ENCODE measurements at places on chromosomes 5 and 9.

GRCh38 chr9:95491543-95492320 lies 25.0 kb downstream of the PTCH1 start:
- no peak for DNase-seq

DNA sequence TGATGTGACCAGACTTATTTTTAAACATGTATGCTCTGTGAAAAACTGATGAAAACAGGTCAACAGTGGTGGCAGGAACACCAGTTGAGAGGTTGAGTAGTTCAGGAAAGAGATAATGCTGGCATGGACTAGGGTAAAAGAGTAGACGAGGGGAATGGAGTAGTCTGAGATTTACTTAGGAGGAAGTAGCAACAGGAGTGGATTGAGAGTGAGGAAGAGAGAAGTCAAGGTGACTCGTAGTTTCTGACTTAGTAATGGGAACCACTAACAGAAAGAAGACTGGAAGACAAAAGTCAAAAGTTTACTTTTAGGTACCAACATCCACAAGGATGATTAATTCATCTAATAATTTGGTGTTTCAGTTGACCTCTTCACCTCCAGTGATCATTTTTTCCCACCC lies 3.6 kb downstream of the SRA1 start:
- DNase-seq = no peak

DNA sequence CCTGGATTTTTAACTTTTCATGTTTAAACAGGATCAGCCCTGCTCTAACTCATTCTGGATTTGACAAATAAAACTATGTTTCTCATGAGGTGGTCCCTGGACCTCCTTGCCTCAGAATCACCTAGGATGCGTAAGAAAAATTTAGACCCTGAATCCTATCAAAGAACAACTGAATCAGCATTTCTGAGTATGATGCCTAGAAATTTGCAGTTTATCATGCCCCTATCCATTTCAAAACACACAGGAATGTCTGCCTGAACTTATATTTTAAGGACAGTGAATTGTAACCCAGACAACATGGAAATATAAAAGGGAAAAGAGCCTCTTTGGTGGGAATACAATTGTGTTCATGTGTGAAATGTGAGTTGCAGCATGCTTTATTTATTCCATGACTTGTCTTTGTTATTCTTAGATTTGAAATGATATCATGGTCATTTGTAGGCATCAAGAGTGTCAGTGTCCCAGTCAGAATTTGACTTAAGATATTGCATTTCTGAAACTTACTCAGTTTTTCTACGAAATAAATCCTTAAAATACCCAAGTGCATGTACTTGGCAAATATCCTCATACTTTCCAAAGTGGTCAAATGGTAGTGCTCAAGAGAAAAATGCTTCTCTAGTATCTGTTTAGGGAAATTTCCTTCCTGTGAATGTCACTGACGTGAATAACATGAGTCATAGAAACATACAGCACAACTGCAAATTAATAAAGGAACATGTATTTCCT lies 144.3 kb downstream of the GIN1 start:
- DNase-seq = no peak

- DNase-seq = no peak
Measured at GRCh38 chr5:14357851-14358250, 214.7 kb downstream of the TRIO start.

DNA sequence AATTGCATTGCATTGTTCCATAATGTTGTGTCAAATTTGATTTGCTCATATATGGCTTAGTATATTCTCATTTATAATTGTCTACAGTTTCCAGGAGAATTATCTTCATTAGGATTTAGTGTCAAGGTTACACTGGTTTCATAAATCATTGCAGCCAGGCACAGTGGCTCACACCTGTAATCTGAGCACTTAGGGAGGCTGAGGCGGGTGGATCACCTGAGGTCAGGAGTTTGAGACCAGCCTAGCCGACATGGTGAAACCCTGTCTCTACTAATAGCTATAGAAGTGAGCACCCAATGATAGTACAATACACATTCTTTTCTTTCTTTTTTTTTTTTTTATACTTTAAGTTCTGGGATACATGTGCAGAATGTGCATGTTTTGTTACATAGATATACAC lies 282.5 kb downstream of the KIAA0825 start:
- DNase-seq = no peak

GRCh38 chr9:136726631-136727191 lies 14.3 kb downstream of the DIPK1B start:
- DNase-seq = no peak

- no peak for DNase-seq
Measured at GRCh38 chr5:143914756-143915155, 102.8 kb downstream of the HMHB1 start.

DNA sequence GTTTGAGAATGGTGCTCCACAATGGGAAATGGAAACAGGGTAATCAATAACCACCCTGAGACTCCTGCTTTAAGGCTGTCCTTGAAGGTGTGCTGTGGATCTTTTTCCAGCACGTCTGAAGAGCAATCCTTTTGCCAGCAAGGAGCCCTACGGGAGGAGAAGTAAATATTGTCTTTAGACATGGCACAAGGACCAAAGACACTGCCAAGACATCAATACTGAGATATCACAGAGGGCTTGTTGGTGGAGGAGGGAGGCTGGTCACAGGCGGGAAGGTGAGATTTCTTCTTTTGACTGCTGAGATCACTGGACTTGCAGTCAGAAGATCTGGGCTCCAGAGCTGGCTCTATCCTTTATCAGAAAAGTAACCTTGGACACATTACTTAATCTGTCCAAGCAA lies 135.0 kb upstream of the ZNF462 start:
- DNase-seq = no peak

DNA sequence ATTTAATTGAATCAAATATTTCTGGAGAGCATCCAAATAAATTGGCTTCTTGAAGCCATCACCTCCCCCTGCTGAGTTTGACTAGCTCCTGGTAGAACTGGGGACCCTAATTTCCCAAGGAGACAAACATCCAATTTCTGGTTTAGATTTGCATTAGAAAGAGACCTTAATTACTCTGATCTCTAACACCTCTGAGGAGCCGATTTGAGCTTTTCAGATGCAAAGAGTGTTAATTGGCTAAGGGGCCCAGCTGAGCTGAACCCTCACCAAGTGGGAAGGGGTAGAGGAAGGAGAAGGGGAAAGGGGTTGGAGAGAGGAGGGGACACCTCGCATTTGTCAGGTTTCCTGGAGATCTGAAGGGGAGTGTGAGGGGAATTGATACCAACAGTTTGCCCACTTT lies 145.4 kb upstream of the SHB start:
- DNase-seq = no peak

GRCh38 chr5:91928754-91929521 lies 545.8 kb upstream of the ARRDC3 start:
- DNase-seq = no peak

DNA sequence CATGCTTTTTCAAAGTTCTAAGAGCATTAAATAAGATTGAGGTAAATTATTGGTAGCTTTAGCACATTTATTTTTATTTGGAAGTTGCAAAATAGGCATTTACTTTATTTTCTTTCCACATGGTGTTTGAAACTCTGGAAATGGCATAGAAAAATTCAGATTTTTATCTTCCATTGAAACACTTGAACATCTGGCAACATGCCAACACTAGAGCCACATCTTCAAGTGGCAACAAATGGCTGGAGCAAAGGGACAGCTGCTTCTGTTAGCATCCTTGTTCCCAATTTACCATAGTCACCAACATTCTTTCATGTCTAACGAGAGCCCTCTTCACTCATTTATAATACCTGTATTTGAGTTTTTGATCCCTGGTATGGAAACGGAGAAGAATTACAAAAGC lies 539.9 kb downstream of the ZNF608 start:
- DNase-seq = no peak

DNA sequence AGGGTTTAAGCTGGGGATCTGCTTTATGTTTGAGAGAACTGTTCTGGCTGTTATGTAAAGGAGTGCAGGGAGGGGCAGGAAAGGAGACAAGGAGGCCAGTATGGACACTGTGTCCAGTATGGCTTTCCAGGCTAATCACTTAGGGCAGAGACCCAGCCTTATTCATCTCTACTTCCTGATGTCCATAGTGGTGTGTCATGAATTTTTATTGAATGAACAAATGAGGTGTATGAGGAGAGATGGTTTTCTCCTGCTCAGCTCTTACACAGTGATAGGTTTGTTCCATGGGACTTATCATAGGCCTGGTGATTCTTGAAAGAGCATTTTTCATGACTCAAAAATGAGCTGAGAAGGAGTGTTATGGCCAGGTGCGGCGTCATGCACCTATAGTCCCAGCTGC lies 20.5 kb upstream of the FGFR4 start:
- DNase-seq = no peak

- no peak for DNase-seq
Measured at GRCh38 chr5:148740966-148741742, 85.3 kb upstream of the ADRB2 start.

- no peak for DNase-seq
Measured at GRCh38 chr5:83726912-83727311, 6.3 kb upstream of the HAPLN1 start.

- no peak for DNase-seq
Measured at GRCh38 chr5:35815089-35815936, 41.4 kb upstream of the IL7R start.

DNA sequence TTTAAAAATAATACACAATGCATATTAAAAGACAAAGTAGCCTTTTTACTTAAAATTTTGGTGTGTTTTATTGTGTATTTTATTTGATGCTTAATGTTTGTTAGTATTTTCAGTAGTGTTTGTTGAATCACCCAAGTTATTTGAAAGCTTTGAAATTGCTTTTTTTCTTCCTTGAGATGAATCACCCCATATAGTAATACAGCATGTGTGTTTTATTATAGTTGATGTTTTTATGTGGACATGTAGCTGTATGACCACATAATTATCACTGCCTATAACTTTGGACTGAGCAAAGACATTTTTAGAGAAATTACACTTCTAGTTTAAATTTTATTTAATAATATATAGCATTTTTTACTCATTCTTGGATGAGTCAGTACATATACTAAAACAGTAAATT lies 18.0 kb downstream of the FAM174A start:
- no peak for DNase-seq

- DNase-seq = no peak
Measured at GRCh38 chr5:140690376-140690932, 716 bp downstream of the HARS1 start.

- no peak for DNase-seq
Measured at GRCh38 chr9:19375538-19375937, 4.5 kb downstream of the RPS6 start.

GRCh38 chr5:318341-318897 lies 3.1 kb upstream of the AHRR start:
- no peak for DNase-seq

GRCh38 chr5:112257976-112258375 lies 161.1 kb downstream of the EPB41L4A start:
- no peak for DNase-seq

DNA sequence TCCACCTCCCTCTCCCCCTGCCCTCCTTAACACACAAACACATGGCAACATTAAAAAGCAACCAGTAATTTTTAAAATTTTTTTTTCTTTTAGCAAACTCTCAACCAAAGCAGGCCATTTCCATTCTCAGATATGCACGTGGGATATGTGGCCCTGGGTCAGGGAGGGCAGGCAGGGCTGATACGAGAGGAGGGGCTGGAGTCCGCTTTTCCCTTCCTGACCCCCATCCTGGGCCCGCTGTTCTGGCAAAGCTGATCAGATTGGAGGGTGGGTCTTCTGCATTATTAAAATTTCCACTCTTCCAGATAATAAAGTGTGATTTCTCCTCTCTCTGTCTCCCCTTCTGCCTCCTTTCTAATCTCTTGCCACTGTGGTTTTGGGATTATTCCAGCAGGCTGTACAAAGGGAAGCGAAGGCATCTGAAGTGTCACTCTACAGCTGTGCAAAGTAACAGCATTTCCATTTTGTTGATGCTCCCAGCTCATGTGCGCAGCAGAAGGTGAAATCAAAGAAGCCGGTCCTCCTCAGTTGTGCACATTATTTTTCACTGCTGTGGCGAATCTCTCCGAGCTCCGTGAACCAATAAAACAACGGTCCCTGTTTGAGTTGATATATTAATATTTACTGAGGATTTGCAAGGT lies 12.0 kb downstream of the IRX1 start:
- no peak for DNase-seq

DNA sequence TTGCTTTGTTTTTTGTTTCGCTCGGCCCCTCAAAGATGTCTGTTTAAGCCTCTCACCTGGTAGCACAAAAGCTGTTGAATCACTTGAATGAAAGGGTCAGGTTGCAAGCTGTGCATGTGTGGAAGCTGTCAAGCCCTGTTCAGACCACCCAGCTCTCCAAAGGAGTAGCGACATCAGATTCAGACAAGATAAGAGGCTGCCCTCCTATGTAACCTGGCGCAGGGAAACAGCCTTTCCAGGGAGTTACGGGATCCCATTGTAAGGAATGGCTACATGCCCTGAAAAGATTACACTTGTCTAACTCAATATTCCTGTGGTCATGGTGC lies 2.9 kb downstream of the FREM1 start:
- DNase-seq = no peak

DNA sequence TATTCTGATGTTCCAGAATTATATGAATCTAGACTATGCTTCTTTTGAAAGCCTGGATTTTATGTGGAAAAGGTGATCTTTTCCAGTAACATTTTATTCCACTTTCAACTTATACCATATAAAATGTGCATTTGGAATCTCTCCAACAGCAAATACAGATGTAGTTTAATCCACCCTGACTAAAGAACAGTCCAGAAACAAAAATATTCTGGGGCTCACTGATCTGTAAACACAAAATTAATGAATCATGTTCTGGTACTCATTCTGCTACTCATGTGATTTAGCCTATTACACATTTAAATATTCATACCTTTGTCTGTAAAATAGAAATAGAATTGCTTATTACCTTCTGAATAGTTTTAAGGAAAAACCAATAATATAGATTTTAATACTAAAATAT lies 125.8 kb downstream of the ARRDC3 start:
- DNase-seq = no peak

DNA sequence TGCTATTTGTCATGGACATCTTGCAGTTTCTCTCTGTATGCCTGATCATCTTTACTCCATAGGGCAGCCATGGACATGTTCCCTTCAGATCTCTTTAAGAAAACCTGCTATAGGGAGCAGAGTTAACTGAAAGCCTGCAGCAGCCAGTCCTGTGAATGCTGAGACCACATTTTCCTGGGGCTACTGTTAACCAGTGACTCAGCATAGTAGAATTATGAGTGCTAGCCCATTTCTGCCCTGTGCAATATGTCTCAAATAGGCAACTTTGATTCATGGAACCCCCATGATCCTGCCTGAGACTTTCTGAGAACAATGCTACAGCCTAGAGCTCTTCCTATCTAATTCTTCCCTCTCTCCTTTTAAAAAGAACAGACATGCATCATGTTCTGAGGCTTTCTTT lies 624.2 kb downstream of the CHSY3 start:
- DNase-seq = no peak

DNA sequence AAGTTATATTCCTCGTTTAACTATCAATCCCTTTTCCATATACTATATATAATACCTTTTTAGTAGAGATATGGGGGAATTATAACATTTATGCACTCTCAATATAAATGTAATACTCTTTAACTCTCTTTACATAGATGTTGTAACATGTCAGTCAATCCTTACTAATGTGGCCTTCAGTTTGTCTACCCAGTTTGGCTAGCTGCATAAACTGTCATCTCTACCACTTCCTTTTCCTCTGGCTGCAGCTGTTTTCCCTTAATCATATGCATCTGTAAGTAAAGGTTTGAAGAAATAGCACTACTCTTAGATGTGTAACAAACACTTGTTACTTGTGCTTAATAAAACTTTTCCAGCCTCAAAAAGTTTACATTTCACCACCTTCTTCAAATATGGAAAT lies 13.4 kb downstream of the ABHD17B start:
- no peak for DNase-seq
